ENCODE measurements at places on chromosomes 1 and 21. TPM values are rescaled to one million over a fixed set of nuclear protein-coding genes. Genes with fewer than 3 reads are reported as not detected.

GRCh38 chr1:109816975-109817535 is 53.3 kb upstream of the EPS8L3 start:
- no peaks in the 10 kb centered on the region for H3K4me1 ChIP-seq
- DNase-seq = no peak
- no peak overlapping the region for H3K27ac ChIP-seq
- no peaks in the 10 kb centered on the region for H3K36me3 ChIP-seq
- H3K4me3 ChIP-seq = no peak overlapping the region

- H3K36me3 ChIP-seq = no peaks in the 10 kb centered on the region
- DNase-seq = no peak
- no peak overlapping the region for H3K27ac ChIP-seq
- no peaks in the 10 kb centered on the region for H3K4me1 ChIP-seq
- H3K27me3 ChIP-seq = no peaks in the 10 kb centered on the region
Measured at GRCh38 chr1:93033029-93033428, 46.1 kb upstream of the MTF2 start.

RGSL1 gene
- total RNA-seq = not detected

DNA sequence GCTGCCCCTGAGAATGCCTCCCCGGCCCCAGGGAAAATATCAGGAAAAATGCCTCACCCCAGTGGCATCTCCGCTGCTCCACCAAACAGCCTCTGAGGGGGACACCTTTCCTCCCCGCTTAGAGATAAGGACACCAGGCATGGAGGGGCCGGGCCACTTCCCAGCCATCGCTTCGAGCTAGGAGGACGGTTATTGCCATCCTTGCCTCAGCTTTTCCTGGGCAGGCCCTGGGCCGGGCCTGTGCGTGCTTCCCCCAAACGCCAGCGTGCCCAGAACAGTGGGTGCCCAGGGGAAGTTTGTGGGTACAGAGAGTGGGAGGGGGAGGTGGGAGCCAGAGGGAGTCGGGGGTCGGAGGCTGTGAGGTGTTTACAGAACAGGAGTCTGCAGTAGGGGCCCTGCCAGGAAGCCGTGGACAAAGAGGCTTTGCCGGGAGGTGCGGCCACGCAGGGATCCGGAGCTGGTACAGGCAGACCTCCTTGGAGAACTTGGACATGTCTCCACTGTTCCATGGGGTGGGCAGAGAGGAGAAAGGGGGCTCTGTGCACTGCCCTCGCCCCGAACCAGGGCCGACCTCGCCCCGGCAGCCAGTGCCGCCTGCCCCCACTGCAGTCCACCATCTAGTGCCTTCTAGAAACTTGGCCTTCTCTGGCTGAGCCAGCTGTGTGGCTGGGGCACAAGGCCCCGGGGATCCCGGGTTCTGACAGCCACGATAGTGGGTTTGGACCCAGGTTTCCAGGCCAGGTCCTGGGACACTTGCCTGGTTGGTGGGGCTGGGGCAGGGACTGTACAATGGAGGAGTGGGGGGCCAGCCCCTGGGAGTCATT is 33.5 kb upstream of the TTC34 start:
- H3K27me3 ChIP-seq = no peaks in the 10 kb centered on the region
- no peak overlapping the region for H3K4me3 ChIP-seq
- H3K27ac ChIP-seq = no peak overlapping the region
- H3K36me3 ChIP-seq = no peaks in the 10 kb centered on the region
- no peaks in the 10 kb centered on the region for H3K4me1 ChIP-seq
- no peak for DNase-seq

GRCh38 chr1:244552336-244552735 is 91.3 kb downstream of the CATSPERE start:
- peak overlapping the region; percentile 13 for H3K27ac ChIP-seq
- no peaks in the 10 kb centered on the region for H3K36me3 ChIP-seq
- peaks cover 10% of the 10 kb centered on the region for H3K4me1 ChIP-seq
- H3K27me3 ChIP-seq = no peaks in the 10 kb centered on the region

PPM1J gene
- 1.5 TPM for total RNA-seq

HCN3 gene
- 8.8 TPM for total RNA-seq

GRCh38 chr21:34203851-34204420 is 130.6 kb downstream of the MRPS6 start:
- H3K36me3 ChIP-seq = no peaks in the 10 kb centered on the region
- H3K4me1 ChIP-seq = peaks cover 16% of the 10 kb centered on the region
- no peaks in the 10 kb centered on the region for H3K27me3 ChIP-seq
- no peak overlapping the region for H3K27ac ChIP-seq
- no peak for DNase-seq

DNA sequence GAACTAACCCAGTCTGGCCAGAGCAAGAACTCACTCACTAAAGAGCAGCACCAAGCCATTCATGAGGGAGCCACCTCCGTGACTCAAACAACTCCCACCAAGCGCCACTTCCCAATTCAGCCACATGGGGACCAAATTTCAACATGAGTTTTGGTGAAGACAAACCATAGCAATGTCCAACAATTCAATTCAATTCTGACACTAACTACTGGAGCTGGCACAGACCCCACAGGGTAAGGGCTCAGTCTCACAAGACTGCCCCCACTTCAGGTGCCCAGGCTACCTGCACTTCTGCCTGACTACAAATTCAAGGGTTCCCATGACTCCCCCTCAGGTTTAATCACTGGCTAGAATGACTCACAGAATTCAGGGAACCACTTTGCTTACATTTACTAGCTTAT is 48.8 kb upstream of the RAP1A start:
- no peak overlapping the region for H3K4me3 ChIP-seq
- H3K36me3 ChIP-seq = no peaks in the 10 kb centered on the region
- no peak overlapping the region for H3K27ac ChIP-seq
- peaks cover 5% of the 10 kb centered on the region for H3K4me1 ChIP-seq
